Glomerular endothelial cell (primary cell): ENCODE measurements at places on chromosomes 5 and 9.

GRCh38 chr5:142864290-142865260, 94.4 kb downstream of the ARHGAP26 start:
- no peak for DNase-seq

- DNase-seq: no peak
Observed at GRCh38 chr9:27828908-27829307, 255.6 kb upstream of the C9orf72 start.

DNA sequence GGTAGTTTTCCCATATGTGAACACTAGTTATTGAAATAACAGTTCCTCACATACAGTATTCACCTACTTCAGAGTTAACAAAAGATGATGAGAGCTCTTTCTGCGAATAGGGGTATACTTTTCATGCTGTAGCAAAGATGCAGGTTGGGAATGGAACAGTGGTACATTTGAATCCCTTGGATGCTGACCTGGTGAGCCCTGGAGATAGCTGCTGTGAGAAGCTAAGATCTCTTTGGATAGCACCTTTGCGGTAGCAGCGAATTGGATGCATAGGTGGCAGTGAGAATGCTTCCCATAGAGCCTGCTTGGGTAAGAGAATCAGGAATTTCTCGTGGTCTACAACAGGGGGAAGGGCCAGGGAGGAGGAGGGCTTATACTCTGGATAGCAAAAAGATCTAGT, 61.2 kb downstream of the NUP214 start:
- no peak for DNase-seq

DNA sequence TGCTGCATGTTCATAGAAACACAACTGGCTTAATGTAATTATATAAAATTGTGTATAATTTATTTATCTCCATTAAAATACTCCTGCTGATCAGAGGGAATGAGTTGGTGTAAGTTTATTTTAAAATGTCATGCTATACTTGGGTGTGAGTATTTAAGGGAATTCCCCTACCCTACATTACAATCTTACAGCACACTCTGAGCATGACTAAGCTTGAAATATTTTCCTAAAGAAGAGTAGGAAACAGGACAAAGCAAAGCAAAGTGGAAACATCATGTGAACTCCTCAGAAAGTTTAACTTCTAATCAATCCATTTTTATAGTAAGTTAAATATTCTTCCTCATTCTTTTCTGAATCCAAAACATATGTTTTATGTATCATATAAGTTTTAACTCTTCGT, 1271.3 kb downstream of the EFNA5 start:
- DNase-seq: no peak

DNA sequence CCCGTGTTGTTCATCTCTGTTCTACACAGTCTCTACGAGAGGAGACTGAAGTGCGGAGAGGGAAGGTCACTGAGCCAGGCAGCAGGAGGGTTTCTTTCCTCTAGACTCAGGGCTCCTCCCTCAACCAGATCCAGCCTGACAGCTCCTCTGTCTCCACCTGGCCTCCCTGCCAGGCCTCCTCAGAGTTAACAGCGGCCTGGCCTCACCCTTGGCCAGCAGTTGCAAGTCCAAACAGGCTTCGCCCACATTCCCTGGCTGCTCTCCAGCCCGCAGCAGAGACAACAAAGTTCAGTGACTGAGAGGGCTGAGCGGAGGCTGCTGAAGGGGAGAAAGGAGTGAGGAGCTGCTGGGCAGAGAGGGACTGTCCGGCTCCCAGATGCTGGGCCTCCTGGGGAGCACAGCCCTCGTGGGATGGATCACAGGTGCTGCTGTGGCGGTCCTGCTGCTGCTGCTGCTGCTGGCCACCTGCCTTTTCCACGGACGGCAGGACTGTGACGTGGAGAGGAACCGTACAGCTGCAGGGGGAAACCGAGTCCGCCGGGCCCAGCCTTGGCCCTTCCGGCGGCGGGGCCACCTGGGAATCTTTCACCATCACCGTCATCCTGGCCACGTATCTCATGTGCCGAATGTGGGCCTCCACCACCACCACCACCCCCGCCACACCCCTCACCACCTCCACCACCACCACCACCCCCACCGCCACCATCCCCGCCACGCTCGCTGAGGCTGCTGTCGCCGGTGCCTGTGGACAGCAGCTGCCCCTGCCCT, at the start of gene HRCT1:
Gene HRCT1, plus strand, starts transcription at position 291 of the 768 bp plus-strand sequence. Its CDS starts 86 bp downstream, at position 377.
- DNase-seq: no peak

- DNase-seq: no peak
Observed at GRCh38 chr5:89072842-89073672, 190.1 kb upstream of the MEF2C start.

GRCh38 chr5:8807636-8808035, 738.2 kb downstream of the SEMA5A start:
- no peak for DNase-seq

- DNase-seq: peak; percentile 69
Observed at GRCh38 chr9:122991370-122991830, 42.1 kb upstream of the GPR21 start.

DNA sequence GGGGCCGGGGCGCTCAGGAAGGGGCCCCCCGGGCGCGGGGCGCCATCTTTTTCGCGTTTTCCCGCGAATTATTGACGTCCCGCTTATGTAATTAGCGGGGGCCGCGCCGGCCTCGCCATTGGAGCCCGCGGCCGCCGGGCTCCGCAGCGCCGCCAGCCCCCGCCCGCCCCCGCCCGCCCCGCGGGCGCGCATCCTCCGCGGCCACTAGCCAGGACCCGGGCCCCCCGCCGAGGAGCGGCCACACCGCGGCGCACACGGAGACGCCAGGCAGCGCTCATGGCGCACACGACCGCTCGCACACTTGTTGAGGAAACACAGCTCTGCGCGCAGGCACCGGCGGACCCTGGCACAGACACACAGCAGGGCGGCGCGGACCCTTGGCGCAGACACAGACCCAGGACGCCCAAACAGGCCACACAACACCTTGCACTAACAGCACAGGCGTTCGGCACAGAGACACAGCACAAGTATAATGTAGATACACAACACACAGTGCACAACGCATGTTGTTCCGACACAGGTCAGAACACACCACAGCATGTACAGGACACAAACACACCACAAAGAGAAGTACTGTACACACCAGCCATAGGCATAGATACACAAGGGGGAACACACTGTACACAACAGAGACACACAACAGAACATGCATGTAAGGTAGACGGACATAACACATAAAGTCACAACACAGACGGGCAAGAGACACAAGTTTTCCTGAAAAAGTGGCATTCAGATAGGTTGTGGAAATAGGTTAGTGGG, 467 bp upstream of the PHF19 start:
- DNase-seq: no peak

- no peak for DNase-seq
Observed at GRCh38 chr5:4883360-4883759, 256.8 kb upstream of the ADAMTS16 start.

GRCh38 chr5:92320446-92320845, 937.3 kb upstream of the ARRDC3 start:
- no peak for DNase-seq
